GM19239 (cell line): ENCODE measurements at places on chromosomes 1 and 21.

GRCh38 chr21:17438635-17439034, 74.2 kb upstream of the CXADR start:
- DNase-seq = no peak

DNA sequence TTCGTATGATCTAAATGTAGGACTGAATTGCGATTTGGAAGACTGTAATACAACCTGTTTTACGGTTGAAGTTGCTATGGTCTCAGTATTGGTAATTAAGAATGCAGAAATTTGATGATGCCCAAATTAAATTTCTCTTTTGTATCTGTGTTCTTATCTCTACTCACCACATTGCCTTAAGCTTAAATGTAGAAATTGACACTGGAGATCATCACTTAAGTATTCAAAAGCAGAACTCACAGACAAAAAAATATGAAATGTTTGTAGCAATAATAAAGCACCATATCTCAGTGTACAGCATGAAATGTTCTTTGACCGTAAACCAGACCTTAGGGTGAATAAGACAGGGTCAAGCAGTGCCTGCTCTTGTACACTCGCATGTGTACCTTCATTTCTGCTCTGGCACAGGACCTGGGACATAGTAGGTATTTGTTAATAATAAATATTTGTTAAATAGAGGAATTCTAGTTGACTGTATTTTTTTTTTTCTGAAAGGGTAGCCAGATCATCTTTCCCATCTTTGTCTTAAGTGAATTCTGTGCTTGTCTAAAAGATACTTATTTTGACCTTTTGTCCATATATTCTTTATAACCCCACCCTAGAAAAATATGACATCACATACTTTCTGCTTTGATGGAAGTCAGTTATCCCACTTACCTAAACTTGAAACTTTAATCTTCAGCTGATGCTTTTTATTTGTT, 1.5 kb downstream of the CDC7 start:
- DNase-seq = no peak

DNA sequence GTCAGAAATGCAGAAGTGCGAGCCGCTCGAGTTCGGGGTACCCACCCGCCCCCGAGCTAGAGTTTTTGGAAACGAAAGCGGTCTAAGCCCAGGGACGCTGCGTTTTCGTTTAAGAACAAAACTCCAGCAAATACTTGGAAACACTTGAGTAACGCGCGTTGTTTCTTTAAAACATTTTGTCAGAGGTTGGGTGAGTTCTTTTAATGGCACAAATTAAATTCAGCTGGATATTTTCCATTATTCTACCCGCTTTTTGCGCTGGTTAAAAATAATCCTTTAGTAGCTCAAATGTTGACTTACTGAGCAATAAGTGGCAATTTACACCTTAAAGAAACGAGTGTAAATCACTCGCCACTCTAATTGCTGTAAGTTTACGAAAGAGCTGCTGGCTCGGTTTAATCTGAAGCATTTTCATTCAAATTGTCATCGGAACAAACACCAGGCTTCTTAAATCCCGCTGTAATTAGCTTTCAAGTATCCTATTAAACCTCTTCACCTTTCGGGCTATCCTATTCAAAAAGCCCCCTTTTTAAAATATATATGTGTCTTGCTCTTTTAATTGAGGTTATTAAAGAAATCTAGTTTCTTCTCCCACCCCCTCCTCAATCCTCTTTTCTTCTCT, 1.5 kb downstream of the LHX8 start:
- no peak for DNase-seq

DNA sequence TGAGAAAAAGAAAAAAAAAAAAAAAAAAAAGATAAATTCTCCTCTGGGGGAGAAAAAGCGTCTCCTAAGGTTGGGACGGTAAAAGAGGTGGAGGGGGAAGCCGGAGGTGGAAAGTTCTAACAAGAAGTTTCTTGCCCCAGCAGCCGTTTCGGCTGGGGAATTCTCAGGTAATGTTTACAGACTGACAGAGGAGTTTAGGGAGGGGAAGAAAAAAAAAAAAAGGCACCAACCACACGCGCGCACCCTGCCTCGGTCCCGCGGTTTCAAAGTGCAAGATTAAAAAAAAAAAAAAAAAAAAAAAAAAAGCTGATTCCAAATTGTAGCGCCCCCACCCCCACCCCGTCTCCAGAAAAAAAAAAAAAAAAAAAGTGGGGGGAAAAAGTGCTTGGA, 504 bp downstream of the DHRS3 start:
- DNase-seq = no peak

DNA sequence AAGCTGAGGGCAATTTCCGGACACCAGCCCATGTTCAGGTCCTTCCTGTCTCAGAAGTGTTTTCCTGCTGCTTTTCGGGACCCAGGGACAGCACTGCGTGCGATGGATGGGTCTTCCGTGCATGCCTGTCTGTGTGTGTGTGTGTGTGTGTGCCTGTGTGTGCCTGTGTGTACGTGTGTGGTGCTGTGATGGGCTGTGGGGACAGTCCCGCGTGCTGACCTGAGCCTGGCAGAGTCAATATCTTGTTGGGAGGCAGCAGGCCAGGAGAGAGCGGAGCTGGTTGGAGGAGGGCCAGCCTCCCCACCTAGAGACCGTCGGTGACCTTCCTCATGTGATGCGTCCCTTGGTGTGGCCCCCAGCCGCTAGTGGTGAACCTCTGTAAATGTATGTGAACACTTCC, 13.7 kb downstream of the SKI start:
- no peak for DNase-seq

DNA sequence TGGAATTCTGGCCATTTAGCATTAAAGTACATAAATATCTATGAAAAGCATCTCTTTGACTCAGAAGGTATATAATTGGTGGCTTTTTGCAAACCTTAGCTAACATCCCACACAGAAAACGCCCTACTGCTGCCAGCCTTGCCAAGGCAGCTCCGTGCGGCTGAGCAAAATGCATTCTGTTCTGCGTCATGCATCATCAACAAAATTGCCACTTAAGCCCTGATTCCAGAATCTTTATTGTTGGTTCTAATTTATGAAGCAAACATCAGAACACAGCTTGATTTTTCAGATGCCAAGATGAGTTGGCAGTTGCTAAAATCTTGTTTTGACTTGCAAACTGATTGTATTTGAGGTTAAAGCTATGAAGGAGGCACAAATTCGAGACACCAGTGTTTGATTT, 314.9 kb upstream of the DEPDC1 start:
- no peak for DNase-seq

DNA sequence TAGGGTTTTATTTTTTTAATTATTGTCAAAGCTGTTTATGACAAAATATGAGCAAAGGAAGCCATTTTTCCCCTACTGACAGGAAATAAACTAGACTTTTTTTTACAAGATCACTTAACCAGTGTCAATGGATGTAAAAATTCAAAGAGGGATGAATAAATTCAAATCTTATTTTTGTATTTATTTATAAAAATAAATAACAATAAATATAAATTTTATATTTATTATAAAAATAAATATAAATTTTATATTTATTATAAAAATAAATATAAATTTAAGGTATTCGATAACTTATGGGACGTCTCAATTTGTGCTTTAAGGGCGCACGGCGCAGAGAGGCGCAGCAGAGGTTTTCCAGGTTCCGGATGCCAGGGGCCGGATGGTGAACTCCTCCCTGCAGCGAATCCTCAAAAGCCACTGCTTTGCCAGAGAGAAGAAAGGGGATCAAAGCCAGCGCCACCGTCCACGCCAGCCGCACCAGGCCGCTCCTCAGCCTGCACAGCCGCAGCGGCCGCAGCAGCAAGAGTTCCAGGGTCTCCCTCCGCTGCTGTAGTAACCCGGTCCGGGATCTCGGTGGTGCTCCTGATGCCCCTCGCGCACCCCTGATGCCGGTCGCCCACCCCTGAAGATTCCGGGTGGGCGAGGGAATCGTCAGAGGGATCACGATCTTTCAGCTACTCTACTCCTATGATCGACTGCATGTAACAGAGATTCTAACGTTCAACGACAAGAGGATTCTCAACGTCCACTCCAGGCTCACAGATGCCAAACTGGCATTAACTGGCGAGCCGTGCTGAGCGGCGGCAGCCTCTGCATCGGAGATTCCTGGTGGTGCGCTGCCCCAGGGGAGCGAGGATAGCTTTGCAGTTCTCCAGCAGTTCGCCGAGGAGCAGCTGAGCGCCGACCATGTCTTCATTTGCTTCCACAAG, 28.5 kb upstream of the RLF start:
- no peak for DNase-seq

DNA sequence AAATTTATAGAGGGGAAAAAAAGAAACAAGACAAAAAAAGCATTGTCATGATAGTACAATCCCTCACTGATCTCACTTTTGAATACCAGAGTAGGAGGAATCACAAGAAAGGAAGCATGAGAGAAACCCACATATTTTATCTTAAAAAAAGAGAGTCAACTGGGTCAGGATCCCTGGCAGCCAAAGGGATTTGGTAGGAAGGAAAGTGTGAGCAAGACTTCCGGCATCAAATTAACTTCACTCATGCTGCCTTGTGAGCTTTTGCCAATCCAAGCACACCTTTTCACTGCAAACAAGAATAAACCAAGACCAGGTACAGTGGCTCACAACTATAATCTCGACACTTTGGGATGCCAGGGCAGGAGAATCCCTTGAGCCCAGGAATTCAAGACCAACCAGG, 53.1 kb downstream of the SLC9C2 start:
- DNase-seq = no peak

DNA sequence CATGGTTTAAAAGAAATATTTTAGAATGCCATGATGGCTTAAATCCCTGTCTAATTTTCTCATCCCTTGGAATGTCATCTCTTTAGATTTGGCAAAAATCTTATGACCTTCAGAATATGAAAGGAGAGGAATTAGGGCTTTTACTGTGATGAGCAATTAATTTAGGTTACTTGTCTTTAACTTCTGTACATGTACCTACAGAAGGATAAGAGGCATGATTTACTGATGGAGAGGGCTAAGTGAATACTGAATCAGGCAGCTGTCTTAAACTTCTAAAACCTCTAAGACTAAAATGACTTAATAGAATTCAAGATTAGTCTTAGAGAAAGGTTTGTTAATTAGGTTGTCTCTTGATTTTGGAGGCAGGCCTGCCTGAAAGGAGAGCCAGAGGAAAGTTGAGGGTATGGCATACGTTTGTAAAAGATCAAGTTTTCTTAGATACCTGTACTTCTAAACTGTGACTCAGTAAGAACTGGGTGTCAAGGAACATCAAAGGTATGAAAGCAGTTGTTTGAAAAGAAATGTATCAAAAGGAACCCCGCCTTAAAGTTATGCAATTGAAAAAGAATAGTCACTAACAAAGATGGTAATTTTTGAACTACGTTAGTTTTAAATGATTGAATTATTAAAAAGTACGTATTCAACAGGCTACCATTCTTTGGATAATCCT, 12.5 kb downstream of the MACO1 start:
- no peak for DNase-seq

DNA sequence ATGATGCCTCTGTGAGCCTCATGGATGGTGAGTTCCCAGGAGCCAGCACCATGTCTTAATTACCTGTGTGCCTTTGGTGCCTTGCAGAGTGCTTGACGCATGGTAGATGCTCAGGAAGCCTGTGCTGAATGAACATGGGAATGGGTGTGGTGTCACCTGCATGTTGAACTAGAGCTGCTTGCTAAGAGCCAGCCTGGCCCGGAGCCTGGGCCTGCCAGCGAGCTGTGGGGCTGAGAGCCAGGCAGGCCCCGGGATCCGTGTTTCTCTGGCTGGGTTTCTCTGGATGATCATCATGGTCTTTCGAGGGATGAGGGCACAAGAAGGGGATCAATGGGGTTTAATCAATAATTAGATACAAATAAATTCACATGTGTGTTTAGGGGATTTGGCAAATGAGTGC, 6.7 kb upstream of the TEX35 start:
- no peak for DNase-seq

DNA sequence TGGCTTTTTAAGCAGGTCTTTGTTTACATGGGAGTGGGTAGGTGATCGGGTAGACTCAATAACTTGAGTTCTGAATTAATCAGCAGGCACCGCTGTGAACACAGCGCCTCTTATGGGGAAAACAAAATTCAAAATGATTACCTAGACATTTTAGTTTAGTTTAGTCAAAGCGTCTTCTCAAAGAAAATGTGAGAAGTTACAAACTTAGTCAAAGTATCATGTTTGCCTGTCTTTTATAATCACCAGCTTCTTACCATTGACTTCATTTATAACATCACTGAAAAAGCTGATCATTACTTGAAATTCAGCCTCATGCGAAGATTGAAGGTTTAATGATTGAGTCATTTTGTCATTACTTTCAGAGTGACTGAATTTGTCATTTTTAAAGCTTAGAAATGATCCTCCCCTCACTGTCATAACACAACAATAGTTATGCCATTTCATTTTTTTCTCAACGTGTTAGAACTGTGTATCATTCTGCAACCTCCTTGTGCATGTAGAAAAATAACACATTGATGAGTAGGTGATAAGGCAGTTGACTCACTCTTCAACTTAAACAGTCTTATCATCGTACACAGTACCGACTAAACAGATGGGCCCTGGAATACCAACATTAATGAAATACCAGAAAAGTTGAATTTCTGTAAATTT, 188.5 kb downstream of the NFIA start:
- DNase-seq = no peak

GRCh38 chr1:159187033-159187432, 15.6 kb downstream of the CADM3 start:
- no peak for DNase-seq

DNA sequence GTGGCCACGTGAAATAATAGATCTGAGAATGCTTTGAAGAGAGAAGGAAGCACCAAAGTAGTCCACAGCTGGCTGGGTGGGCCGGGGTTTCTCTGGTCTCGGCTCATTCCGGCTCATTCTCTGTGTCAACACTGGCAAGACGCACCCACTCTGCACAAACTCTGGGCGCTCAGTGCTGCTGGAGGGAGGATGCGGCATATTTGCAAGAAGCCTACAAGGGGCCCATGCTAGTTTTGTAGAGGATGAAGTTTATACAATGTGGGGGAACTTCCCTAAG, 28.8 kb upstream of the TMPRSS2 start:
- no peak for DNase-seq

GRCh38 chr1:7621334-7622219, 149.5 kb upstream of the VAMP3 start:
- no peak for DNase-seq

- no peak for DNase-seq
Observed at GRCh38 chr21:19475525-19475924, 1071.9 kb upstream of the TMPRSS15 start.

GRCh38 chr1:219220945-219221344, 47.3 kb downstream of the LYPLAL1 start:
- DNase-seq = no peak

DNA sequence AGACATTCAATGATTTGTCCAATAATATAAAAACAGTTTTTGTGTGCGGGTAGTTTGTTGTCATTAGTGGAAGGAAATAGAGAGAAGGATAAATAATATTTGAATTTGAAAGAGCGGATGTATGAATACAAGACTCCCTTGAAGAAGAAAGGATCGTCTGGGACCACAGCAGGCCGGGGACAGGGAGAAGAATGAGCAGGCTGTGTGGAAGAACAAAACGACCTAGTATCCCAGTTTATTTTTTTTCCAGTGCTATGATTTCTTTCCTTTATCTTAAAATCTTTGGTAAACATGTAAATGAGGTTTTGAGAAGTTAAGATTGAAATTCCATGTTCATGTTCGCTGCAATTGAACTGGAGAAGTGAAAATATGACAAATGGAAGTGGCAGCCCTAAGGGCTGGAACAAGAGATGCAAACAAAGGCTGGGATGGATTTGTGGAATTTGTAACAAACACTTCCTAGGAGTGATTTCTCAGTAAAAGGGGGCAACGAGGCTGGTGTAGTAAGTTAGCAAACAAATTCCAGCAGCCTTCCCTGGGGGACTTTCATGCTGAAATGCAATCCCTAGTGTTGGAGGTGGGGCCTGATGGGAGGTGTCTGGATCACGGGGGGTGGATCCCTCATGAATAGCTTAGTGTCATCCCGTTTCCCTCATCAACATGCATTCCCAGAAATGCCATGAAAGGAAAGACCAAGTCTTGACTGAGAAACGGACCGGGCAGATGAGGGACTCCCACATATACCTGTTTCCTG, 10.2 kb upstream of the IFI16 start:
- no peak for DNase-seq
